ENCODE measurements at places on chromosomes 4 and X. TPM values are rescaled to one million over a fixed set of nuclear protein-coding genes. Genes with fewer than 3 reads are reported as not detected.
A peak's percentile ranks its signal among the peaks of the same experiment; 100 is the strongest.

DNA sequence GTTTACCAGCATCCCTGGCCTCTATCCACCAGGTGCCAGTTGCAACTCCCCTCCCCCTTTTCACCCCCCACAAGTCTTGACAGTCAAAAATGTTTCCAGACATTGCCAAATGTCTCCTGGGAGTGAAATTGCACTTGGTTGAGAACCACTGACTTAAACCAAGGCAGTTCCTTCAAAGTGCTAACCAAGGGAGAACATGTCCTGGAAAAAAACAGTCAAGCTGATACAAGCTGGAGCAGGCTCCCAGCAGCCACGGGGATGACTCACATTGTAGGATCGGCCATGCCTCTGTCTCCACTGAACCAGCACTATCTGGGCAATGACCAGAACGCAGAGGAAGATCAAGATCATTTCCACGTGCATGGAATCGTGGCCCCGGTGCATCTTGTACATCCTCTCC is 11.4 kb downstream of the RNF175 start:
- no peaks in the 10 kb centered on the region for H3K36me3 ChIP-seq
- DNase-seq: peak; percentile 50
- H3K27ac ChIP-seq: no peak overlapping the region
- H3K4me3 ChIP-seq: no peak overlapping the region
- H3K4me1 ChIP-seq: peaks cover 5% of the 10 kb centered on the region

- no peaks in the 10 kb centered on the region for H3K36me3 ChIP-seq
- no peak within 1 kb of the TSS for H3K4me3 ChIP-seq
- no peak within 1 kb of the TSS for H3K27ac ChIP-seq
These were observed at the start of gene ALAS2 for GRCh38 chrX:55030271-55031205. ALAS2 (minus strand) TSS chrX:55030977; CDS start chrX:55026000, 4,977 bp downstream.

DNA sequence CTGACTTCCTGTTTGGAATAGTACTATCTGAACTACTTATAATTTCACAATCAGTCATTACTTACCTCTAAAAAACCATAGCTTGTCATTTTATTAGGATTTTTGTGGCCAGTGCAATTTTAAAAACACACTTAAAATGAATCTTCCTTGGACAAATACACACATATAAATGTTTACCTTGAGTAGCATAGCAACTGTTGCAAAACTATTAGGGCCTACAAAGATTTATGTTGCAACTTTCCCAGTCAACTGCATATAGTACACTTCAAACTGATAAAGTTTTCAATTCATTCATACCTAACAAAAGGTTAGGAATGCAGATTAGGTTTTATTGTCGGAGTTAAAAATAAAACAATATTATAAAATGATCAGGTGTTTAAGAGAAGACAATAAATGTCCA is 193.0 kb downstream of the PDGFC start:
- H3K4me1 ChIP-seq: no peaks in the 10 kb centered on the region
- DNase-seq: no peak
- H3K27ac ChIP-seq: no peak overlapping the region
- H3K36me3 ChIP-seq: no peaks in the 10 kb centered on the region
- H3K4me3 ChIP-seq: no peak overlapping the region
- no peaks in the 10 kb centered on the region for H3K27me3 ChIP-seq

DNA sequence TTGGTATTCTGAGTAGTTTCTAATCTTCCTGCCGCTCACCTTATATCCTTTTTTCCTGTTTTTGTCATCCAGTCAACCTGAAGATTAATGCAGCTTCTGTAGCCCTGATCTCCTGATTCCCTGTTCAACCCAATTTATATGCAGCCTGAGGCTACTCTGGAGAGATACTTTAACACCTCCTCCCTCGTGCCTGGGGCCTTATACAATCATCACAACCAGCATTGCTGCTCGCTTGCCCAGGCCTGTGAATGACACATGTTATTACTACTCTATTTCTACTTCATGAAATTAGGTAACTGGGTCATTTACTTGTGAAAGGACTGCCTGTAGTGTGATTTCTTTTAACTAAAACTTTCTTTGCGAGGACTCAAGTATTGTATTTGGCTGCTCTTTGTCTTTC is 33.7 kb upstream of the WDR17 start:
- H3K27me3 ChIP-seq: no peaks in the 10 kb centered on the region
- H3K36me3 ChIP-seq: no peaks in the 10 kb centered on the region
- no peak overlapping the region for H3K4me3 ChIP-seq
- no peak overlapping the region for H3K27ac ChIP-seq
- H3K4me1 ChIP-seq: no peaks in the 10 kb centered on the region
- DNase-seq: no peak

- no peaks in the 10 kb centered on the region for H3K4me1 ChIP-seq
- H3K27me3 ChIP-seq: no peaks in the 10 kb centered on the region
- H3K36me3 ChIP-seq: no peaks in the 10 kb centered on the region
- no peak overlapping the region for H3K27ac ChIP-seq
- DNase-seq: no peak
These were observed 51.5 kb downstream of the LHFPL1 start for GRCh38 chrX:112628288-112628687.

CSN1S1 gene
- 1.0 TPM for total RNA-seq

EMCN gene
- total RNA-seq: 12.0 TPM

DNA sequence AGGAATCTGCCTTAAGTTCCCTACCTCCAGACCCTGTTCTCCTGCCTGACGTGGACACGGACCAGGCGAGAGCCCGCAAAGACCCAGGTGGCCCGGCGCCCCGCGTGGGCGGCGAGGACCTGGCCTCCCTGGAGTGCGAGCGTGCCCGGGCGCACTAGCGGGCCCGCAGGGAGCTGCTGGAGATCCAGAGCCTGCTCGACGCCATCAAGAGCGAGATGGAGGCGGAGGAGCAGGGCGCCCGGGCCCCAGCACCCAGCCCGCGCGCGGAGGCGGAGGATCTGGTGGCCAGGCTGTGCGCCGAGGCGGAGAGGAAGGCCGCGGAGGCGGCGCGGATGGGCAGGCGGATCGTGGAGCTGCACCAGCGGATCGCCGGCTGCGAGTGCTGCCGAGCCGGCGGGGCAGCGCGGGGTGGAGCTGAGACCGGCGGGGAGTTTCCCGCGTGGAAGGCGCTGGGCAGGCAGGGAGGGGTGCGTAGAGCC is 18.2 kb downstream of the MRFAP1 start:
- H3K27me3 ChIP-seq: no peaks in the 10 kb centered on the region
- peak overlapping the region; percentile 57 for H3K4me3 ChIP-seq
- H3K27ac ChIP-seq: peak overlapping the region; percentile 84
- H3K36me3 ChIP-seq: no peaks in the 10 kb centered on the region
- DNase-seq: peak; percentile 56
- H3K4me1 ChIP-seq: no peaks in the 10 kb centered on the region

GRCh38 chr4:12041828-12042227 is 613.1 kb upstream of the HS3ST1 start:
- no peaks in the 10 kb centered on the region for H3K36me3 ChIP-seq
- no peak for DNase-seq
- H3K4me3 ChIP-seq: no peak overlapping the region
- no peak overlapping the region for H3K27ac ChIP-seq
- H3K27me3 ChIP-seq: no peaks in the 10 kb centered on the region
- H3K4me1 ChIP-seq: no peaks in the 10 kb centered on the region

KLB gene
- total RNA-seq: 23.2 TPM

DNA sequence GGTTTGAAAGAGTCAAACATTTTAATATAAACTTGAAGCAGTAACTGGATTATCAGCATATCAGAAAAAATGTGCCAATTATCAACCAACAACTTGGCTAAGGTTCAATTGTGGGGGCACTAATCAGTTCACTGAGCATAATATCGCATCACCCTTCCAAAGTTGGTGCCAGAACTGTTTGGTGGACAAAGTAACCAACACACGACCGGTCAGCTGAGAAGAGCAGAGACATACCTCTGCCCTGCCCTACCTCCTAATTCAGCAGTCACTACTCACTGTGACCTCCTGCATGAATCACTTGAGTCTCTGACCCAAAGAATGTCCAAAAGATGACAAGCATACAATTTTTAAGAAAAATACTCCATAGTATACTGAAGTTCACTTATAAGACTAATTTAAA is 53.2 kb downstream of the TSPAN5 start:
- no peaks in the 10 kb centered on the region for H3K4me1 ChIP-seq
- H3K36me3 ChIP-seq: no peaks in the 10 kb centered on the region
- no peak overlapping the region for H3K4me3 ChIP-seq
- DNase-seq: no peak

DNA sequence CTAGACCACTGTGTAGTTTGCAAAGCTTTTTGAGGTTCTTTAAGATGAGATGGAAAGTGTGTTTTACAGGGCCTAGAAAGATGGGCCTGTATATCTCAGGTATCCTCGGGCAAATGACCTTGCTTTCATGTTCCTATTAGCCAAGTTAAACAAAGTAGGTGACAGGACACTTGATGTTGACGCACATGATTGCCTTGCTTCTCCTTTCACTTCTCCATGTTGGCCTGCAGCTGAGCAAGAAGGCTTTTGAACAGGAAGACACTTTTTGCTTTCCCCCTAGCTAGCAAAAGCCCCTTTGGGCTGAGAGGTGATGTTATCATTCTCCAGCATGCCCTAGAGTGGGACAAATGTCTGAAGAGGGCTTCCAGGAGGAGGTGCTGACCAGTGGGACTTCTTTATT is 202.1 kb downstream of the GPC3 start:
- H3K27ac ChIP-seq: no peak overlapping the region
- no peaks in the 10 kb centered on the region for H3K36me3 ChIP-seq
- no peak overlapping the region for H3K4me3 ChIP-seq
- H3K27me3 ChIP-seq: no peaks in the 10 kb centered on the region
- H3K4me1 ChIP-seq: no peaks in the 10 kb centered on the region

RHOXF2 gene
- total RNA-seq: not detected

TMEM129 gene
- total RNA-seq: 47.3 TPM

SSX4B gene
- not detected for total RNA-seq

- no peaks in the 10 kb centered on the region for H3K4me1 ChIP-seq
- no peak for DNase-seq
- H3K4me3 ChIP-seq: no peak overlapping the region
- H3K36me3 ChIP-seq: no peaks in the 10 kb centered on the region
These were observed 34.6 kb downstream of the PPP2R2C start for GRCh38 chr4:6437826-6438238.

GRCh38 chr4:16627999-16628398 is 270.4 kb downstream of the LDB2 start:
- no peaks in the 10 kb centered on the region for H3K36me3 ChIP-seq
- H3K4me3 ChIP-seq: no peak overlapping the region
- H3K27ac ChIP-seq: peak overlapping the region; percentile 42

GRCh38 chrX:134482371-134482770 is 22.4 kb downstream of the HPRT1 start:
- H3K36me3 ChIP-seq: no peaks in the 10 kb centered on the region
- no peak overlapping the region for H3K27ac ChIP-seq
- H3K4me3 ChIP-seq: no peak overlapping the region

- H3K36me3 ChIP-seq: no peaks in the 10 kb centered on the region
- no peaks in the 10 kb centered on the region for H3K4me1 ChIP-seq
- no peak for DNase-seq
- H3K27me3 ChIP-seq: peaks cover 50% of the 10 kb centered on the region
These were observed at the start of gene GDI1 for GRCh38 chrX:154436983-154437752. GDI1 (plus strand) TSS chrX:154437154; CDS start chrX:154437255, 101 bp downstream.

- no peaks in the 10 kb centered on the region for H3K4me1 ChIP-seq
- no peaks in the 10 kb centered on the region for H3K27me3 ChIP-seq
- H3K36me3 ChIP-seq: no peaks in the 10 kb centered on the region
These were observed 61.1 kb upstream of the HCCS start for GRCh38 chrX:11050013-11050412.

DNA sequence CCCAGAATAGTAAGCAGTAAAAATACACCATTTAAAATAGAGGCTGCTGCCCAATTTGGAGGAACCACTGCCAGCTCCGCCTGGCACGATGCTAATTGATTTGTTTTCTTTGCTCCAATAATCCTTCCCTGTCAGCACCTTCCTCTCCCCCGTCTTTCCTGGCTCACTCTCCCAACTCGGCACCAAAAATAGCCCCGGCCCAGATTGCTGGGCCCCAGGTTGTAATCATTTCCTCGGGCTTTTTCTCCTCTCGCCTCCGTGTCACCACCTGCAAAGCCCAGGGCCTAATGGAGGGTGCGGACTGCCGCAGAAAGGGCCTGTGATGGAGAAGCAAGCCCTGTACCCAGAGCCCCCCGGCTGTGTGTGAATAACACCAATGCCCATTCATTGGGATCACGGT is 197.6 kb upstream of the PSAPL1 start:
- H3K4me3 ChIP-seq: no peak overlapping the region
- H3K36me3 ChIP-seq: no peaks in the 10 kb centered on the region
- H3K27me3 ChIP-seq: peaks cover 18% of the 10 kb centered on the region

DNA sequence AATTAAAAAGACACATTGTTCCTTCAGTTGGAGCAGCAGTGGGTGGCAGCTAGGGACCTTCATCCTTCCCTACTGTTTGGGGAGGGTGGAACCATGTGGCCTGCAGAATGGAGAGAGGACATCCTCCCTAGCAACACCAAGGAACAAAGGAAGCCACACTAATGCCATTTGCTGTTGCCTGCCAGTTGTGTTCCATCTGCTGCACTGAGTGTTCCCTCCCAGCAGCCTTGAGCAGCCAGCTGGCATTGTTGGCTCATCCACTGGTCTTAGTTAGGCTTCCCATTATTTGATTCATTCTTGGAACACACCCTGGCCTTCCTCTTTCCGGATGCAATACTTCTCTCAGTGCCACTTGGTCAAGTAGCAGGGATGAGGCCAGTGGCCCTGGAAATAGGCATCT is 25.0 kb upstream of the HMGB3 start:
- H3K4me1 ChIP-seq: no peaks in the 10 kb centered on the region
- H3K27me3 ChIP-seq: peaks cover 21% of the 10 kb centered on the region
- H3K36me3 ChIP-seq: no peaks in the 10 kb centered on the region
- no peak overlapping the region for H3K4me3 ChIP-seq
- DNase-seq: no peak

DNA sequence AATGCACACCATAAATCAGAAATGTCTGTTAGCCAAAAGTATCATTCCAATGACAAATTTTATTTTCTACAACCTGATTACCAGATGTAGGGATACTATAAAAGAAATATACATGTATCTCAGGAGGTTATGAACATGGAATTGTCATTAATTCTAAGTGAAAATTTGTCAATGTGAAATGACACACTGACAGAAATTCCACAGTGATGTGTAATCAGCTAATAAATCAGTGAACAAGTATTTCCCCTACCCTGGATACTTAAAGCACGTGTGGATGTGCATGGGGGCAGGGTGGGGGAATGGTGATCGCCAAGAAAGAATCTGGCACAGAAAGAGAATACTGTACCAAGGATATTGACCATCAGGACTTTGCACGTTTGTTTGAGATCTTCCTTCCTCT is 123.6 kb downstream of the SH3RF1 start:
- no peak overlapping the region for H3K27ac ChIP-seq
- no peak for DNase-seq
- H3K27me3 ChIP-seq: no peaks in the 10 kb centered on the region
- no peaks in the 10 kb centered on the region for H3K36me3 ChIP-seq
- no peaks in the 10 kb centered on the region for H3K4me1 ChIP-seq
- no peak overlapping the region for H3K4me3 ChIP-seq

ERCC6L gene
- 0.15 TPM for total RNA-seq

DNA sequence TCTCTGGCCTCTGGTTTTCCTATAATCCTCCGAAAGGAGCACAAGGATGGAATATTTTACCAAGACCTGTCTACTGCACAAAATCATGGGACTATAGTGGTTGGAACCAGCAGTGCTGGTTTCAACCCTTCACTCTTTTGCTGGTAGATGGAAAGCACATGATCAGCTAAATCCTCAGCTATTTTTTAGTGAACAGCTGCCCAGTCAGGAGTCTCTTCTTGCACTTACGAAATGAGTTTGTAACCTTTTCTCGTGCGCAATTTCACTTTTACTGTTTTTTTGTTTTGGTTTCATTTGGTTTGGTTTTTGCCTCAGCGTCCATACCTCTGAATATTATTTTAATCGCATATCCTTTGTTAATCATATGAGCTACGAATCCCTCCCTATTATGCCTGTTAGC is 418.5 kb upstream of the CPEB2 start:
- H3K4me3 ChIP-seq: no peak overlapping the region
- no peak for DNase-seq
- no peaks in the 10 kb centered on the region for H3K36me3 ChIP-seq
- no peak overlapping the region for H3K27ac ChIP-seq

CFP gene
- total RNA-seq: 17.4 TPM

- DNase-seq: no peak
- no peaks in the 10 kb centered on the region for H3K36me3 ChIP-seq
- no peaks in the 10 kb centered on the region for H3K27me3 ChIP-seq
These were observed 914.6 kb upstream of the INTU start for GRCh38 chr4:126718136-126718535.
